Adipocyte (in vitro differentiated cells): ENCODE measurements at places on chromosomes 6 and 20.

DNA sequence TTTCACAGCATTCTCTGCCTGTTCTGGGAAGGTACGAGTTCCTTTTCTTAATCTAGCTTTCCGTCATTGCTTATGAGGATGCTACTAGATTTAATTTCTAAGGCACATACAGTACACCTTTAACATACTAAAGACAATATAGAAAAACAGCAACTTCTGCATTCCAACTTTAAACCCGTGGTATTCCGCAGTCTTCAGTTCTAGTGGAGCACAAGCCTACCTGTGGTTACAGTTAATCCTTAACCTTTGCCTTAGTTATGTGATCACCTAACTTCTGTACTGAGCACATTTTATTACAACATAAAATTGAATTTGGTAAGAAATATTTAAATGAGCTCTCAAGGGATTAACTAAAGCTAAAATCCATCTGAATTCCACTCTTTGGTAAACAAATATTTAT is 289.5 kb downstream of the BTBD9 start:
- no peak for DNase-seq

GRCh38 chr20:3727401-3728021 is 5.0 kb upstream of the HSPA12B start:
- peak; percentile 61 for DNase-seq

DNA sequence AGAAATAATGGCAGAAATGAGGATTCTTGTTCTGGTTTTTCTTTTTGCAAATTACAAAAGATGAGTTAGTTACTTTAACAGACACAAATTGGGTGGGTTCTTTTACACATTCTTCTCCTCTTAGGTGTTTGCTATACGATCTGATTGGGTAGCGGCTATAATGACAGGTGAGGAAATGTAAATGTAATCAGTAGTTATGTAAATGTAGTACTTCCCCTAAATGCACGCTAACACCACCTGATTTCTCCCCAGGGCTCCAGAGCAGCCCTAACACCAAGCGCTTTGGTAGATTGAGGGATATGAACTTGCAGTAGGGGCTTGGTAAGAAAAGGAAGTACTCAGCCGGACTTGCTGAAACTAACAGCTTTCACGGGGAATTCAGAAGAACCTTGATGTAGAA is 499.4 kb upstream of the NOX3 start:
- no peak for DNase-seq

DNA sequence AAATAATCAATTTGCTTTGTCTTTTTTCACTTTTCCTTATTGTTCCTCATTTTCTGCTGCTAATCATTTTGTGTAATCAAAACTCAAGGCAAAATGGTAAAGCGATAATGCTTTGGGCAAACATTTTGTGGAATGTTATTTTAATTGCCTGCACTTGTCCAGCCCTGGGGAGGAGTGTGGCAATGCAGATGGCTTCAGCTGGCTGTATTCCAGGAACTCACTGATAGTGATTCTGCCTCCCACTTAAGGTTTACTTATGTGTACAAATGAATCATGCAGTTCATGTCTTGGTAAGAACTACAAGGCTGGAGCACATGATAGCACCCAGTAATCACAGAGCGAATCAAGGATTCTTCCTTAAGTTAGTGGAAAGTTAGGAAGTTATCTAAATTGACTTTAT is 107.8 kb downstream of the COL19A1 start:
- peak; percentile 48 for DNase-seq

DNA sequence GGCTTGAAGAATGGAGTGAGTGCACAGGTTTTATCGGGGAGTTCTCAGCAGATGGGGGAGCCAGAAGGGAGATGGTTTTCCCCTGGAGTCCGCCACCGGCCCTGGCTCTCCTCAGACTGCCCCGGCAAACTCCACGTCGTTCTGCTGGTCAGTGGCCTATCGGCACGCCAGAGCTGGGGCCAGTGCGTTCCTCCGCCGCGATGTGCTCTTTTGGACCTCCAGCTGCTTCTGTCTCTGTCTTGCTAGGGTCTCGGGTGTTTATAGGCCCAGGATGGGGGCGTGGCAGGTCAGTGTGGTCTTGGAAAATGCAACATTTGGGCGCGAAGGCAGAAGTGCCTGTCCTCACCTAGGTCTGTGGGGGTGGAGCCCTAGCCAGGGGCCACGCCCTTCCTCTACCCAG is 53.0 kb upstream of the ADTRP start:
- no peak for DNase-seq

- DNase-seq: no peak
These were observed 82.4 kb downstream of the MAP3K4 start for GRCh38 chr6:161073930-161074329.

GRCh38 chr6:124604719-124605118 is 357.5 kb upstream of the RNF217 start:
- no peak for DNase-seq

GRCh38 chr20:63196768-63197470 is 19.0 kb downstream of the YTHDF1 start:
- DNase-seq: no peak

- DNase-seq: no peak
These were observed 221.7 kb downstream of the ARID1B start for GRCh38 chr6:156998794-156999330.

DNA sequence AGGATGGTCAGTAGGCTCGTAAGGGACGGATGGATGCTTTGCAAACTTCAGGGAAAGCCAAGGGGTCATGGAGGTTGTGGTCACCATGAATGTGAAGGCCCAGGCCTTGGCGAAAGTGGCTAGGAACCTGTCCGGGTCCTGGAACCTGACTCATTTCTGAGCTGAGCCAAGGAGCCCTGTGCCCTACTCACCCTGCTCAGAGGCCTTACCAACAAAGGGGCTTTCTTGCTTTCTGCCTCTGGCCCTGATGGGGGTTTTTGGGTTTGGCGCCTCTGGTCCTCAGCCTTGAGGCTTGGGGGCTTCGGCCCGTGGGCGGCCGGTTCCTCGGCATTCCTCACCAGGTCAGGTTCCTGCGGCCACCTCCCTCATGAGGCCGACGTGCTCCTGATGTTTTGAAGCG is 155.1 kb downstream of the DTNBP1 start:
- no peak for DNase-seq

GRCh38 chr6:32819729-32820128 is 2.9 kb upstream of the HLA-DOB start:
- DNase-seq: peak; percentile 34

- DNase-seq: no peak
These were observed 448.6 kb upstream of the SOX4 start for GRCh38 chr6:21144928-21145327.

DNA sequence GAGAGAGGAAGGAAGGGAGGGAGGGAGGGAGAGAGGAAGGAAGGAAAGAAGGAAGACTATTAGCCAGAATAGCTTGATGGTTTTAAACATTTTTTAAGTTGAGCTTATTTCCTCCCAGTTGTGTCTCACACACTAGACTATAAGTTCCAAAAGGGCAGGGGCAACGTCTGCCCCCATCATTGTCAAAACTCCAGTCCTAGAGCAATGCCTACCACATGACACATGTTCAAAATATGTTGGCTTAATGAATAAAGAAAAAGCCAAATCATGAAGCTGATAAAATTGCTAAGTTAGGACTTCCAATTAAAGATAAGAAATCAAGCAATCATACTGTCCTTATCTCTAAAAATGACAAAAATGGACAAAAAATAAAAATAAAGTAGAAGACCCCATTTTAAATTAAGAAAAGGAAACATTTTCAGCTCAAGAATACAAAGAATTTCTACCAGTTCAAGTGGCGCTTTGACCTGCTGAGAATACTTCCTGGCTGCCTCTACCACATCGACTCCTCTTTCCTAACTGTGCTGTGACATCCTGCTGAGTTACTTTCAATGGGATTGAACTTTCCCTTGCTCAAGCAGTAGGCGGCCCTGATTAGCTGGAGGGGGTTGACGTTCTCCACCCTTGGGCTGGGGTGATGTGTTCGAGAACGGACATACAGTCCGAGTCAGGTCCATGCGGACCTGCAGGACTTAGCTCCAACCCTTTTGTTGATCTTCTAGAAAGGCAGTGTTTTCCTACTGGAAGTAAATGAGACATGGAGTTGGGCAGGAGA is 283.9 kb upstream of the FOXQ1 start:
- no peak for DNase-seq

DNA sequence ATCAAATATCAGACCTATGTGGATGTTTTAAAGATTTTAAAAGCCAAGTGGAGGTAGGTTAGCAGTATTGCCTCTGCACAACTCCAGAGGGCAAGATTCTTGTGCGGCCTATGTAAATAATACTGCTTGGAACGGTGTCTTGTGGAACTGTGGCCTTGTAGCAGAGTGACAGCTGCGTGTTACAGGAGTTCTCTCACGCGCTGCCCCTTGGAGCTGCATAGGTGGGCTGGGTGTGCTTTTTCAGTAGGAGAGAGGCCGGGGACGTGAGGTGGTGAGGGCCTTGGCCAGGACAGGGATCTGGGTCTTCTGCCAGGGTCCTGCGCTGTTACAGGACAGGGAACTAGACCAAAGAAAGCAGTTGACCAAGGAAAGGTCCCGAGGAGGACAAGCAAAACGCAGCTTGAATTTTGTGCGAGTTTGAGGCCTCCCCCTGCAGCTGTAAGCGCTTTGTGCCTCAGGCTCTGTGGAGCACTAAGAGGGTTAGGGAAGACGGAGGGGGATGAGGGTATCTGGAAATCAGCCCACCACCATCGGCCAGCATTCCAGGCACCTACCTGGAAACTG is 1.5 kb downstream of the TMEM181 start:
- no peak for DNase-seq

DNA sequence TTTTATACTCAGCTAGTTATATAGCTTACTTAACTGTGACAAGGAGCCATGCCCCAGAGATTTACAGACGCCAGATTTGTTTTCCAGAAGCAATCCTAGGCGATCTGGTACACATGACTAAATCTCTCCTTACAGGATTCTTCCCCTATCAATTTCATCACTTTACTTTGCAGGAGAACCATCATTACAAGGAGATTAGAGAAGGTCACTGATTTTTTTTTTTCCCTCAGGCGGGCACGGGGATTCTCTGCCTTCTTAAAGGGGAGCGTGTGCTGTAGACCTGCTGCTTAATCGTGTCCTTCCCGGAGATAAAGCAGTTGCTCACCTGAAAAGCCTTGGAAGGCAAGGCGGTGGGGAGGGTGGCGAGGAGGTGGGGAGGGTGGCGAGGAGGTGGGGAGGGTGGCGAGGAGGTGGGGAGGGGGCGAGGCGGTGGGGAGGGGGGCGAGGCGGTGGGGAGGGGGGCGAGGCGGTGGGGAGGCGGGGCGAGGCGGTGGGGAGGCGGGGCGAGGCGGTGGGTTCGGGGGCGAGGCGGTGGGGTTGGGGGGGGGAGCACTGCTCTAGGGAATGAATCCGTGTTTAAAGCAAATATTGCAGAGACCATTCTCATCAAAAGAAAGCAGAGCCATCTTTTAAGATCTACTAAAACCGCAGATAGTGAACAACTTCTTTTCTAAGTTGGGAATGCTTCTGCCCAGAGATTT is 14.3 kb upstream of the MRAP2 start:
- DNase-seq: no peak

DNA sequence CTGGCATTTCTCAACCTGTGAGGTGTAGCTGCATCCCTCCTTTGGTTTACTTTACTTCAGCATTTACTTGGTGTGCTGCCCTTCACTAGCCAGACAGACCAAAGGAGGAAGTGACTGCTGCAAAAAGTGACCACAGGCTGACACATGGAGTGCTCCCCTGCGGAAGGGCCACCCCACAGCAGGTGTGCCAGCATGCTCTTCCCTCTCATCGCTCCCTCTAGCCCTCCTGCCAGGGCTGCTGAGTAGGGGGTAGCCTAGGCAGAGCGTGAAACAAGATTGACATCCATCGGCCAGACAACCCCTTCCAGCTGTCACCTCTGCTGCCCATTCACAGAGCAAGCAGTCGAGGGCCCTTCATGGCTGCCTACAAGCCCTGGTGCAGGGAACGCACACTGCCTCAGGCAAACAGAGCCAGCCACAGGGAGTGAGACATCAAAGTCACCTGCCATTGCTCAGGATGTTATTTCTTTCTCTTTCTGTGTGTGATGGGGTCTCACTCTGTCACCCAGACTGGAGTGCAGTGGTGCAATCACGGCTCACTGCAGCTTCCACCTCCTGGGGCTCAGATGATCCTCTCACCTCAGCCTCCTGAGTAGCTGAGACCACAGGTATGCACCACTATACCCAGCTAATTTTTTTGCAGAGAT is 102.0 kb upstream of the RPS6KA2 start:
- DNase-seq: no peak

- DNase-seq: no peak
These were observed 227.1 kb downstream of the NFATC2 start for GRCh38 chr20:51315390-51315789.

DNA sequence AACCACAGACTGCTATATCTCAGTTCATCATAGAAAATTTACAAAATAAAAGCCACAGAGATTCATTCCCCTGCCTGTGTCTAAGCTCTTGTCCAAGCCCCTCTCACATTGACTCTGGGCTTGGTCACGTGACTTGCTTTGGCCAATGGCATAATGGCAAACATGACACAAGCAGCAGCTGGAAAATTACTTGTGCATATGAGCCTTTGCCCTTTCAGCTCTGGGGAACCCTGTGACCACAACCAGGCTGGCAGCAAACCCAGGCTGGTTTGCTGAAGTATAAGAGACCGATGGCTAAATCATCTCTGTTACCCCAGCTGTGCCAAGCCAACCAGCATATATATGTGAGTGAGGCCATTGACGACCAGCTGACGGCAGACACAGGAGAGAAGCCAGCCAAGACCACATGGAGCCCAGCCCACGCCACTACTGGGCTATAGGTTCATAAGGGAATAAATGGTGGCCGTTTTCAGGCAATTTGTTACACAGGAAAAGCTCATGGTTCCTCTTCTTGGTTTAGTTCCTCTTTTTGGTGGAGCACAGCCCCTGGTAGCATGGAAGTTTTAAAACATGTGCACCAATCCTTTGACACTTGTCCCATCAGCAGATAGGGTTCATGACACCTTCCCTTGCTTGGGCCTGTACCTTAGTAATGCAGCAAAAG is 31.8 kb upstream of the RSPO4 start:
- DNase-seq: no peak

- DNase-seq: no peak
These were observed 4.2 kb downstream of the OR2B2 start for GRCh38 chr6:27908017-27908416.

DNA sequence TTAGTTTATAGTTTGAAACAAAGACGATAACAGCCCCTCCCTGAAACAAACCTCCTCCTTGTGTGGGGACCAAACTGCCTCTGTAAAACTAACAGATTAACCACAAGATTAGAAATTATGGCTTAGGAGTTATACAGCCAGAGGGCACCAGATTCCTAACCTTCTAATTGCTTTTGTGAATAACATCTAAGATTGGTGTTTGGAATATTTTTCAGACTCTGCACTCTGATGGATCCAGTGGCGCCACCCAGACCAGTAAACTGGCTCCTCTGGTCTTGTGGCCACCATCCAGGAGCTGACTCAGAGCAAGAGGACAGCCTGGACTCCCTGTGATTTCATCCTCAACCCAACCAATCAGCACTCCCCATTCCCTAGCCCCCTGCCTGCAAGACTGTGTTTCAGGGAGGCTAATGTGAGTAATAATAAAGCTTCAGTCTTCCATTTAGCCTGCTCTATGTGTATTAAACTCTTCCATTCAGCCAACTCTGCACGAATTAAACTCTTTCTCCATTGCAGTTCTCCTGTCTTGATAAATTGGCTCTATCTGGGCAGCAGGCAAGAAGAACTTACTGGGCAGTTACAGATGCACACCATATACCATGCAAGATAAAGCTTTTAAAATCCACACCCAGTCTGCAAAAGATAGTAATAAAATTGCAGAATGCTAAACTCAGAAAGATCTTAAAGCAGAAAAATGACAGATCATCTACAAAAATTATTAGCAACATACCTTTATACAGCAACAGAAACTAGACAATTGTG is 58.5 kb upstream of the SLC22A16 start:
- DNase-seq: peak; percentile 11
